DMS 273 treated with DMSO at 0.1 percent for 48 hours (cell line): ENCODE measurements at places on chromosomes 12 and 14.

- no peak for DNase-seq
These were observed 48.4 kb downstream of the CACNA2D4 start for GRCh38 chr12:1870086-1870485.

DNA sequence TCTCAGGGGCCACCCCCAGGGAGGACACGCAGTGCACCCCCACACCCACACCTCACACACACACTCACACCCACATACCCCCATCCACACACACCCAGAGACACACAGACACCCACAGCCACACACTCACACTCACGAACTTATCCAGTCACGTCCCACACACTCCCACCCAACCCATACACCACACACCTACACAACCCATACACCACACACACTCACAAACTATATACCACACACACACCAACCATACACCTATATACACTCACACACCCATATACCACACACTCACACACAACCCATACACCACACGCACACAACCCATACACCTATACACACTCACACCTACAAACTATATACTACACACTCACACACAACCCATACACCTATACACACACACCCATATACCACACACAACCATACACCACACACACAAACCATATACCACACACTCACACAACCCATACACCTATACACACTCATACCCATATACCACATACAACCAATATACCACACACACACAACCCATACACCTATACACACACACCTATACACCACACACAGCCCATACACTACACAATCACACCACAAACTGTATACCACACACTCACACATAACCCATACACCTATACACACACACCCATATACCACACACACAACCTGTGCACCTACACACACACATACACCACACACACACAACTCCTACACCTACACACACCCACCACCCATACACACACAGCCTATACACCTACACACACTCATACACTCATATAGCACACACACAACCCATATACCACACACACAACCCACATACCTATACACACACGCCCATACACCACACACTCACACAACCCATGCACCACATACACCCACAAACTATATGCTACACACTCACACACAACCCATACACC, 42.7 kb downstream of the TMEM121 start:
- DNase-seq = no peak

- no peak for DNase-seq
These were observed 121.2 kb downstream of the GPR135 start for GRCh38 chr14:59344016-59344415.

DNA sequence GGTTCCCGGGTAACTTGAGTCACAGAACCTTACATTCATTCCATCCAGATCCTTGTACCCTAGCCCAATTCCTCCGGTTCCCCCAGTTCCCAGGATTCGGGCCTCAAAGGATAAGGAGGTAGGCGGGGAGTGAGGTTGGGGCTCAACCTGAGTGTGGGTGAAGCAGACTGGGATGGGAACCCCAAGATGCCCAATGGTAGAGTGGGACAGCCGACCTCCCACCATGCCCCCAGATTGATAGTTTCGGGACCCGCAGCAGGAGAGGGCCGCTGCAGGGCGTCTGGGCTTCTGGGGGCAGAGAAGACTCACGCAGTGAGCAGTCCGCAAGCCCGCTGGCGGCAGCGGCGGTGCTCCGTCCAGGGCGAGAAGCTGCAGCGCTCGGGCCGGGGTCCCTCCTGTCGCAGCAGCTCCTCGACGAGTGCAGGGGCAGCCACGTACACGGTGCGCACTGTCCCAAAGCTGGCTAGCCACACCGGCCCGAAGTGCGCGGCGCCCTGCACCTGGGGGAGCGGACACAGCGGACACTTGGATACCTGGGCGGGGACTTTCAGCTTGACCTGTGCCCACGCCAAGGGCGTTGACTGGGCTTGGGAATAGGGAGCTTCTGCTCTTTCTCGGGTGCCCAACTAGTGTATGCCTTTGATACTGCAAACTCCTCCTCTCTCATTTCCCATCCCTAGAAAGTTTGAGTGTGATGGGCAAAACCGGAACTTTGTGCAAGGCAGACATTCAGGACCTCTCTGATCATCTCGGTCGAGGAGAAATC, 997 bp downstream of the CYP27B1 start:
- DNase-seq = no peak

DNA sequence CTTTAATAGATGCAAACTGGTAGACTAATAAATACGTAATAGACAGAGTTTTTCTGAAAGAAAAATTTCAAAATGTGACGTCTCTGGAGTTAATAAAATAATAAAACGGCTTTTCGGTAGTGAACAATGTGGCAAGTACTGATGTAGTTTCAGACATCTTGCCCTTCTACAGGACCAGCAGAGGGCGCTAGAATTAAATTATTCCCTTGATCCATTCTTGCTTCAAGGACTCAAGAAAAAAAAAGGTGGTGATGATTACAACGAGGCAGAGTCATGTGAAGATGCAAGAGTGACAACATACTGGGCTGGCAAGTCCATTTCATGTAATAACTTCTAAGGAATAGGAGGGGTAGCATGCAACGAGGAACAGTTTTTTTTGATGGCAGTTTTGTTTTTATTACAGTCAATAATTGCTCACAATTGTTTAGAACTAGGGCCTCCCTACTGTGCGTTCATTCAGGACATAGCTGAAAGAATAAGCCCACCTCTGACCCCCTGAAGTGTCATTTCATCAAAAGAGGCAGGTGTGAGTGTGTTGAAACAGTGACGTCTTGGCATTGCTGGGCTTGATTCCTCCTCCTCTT, 101.0 kb upstream of the GZMB start:
- peak; percentile 49 for DNase-seq

- no peak for DNase-seq
These were observed 49.0 kb downstream of the LIMA1 start for GRCh38 chr12:50234347-50234746.

GRCh38 chr12:82474181-82474797, 116.0 kb downstream of the METTL25 start:
- no peak for DNase-seq

- no peak for DNase-seq
These were observed 18.7 kb upstream of the CREBL2 start for GRCh38 chr12:12592930-12593329.

DNA sequence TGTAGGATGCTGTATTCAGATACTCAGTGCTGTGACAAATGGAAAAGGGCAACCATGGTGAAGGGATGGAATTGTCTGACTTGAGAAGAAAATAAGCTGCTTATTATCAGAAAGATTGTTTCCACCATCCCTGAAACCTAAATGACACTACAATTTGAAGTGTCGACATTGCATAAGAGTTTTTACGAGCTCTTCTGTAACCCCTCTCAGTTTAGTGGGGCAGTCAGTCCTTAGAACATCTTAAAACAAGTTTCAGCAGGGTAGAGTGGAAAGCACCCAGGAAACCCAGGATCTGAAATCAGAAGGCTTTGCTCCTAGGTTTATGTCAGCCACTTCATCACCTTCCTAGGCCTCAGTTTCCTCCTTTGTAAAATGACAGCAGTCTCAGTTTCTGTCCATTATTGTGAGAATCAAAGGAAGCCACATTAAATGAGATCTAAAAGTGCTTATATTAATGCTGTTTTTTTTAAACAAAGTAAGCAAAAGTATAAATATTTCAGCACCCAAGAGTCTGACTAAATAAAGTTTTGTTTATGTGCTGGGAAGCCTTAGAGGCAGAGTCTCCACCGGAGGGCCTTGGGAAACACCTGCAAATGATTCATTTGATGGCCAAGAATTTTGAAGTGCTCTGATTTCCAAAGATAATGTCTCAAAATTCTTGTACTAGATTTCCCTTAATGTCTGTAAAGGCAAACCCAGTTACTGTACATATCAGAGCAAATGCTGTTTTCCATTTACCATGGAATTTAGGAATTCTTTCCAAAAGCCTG, 1.8 kb downstream of the IFT43 start:
- DNase-seq = no peak

DNA sequence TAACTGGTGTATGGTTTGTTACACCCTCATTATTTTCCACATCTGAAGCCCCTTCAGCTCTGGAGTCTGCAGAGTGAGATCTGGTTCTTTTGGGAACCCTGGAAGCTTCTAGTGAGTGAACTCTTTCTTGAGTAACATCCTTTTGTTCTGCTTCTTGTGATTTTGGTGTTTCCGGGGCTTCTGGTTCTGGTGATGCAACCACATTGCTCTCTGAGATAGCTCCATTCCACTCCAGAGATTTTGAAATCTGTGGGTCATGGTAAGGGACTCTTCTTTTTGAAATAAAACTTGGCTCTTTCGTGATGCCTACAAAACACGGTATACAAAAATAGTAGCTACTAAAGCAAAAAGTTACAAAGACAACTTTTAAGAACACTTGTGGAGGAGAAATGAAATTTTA, 5.4 kb downstream of the MDM1 start:
- no peak for DNase-seq

DNA sequence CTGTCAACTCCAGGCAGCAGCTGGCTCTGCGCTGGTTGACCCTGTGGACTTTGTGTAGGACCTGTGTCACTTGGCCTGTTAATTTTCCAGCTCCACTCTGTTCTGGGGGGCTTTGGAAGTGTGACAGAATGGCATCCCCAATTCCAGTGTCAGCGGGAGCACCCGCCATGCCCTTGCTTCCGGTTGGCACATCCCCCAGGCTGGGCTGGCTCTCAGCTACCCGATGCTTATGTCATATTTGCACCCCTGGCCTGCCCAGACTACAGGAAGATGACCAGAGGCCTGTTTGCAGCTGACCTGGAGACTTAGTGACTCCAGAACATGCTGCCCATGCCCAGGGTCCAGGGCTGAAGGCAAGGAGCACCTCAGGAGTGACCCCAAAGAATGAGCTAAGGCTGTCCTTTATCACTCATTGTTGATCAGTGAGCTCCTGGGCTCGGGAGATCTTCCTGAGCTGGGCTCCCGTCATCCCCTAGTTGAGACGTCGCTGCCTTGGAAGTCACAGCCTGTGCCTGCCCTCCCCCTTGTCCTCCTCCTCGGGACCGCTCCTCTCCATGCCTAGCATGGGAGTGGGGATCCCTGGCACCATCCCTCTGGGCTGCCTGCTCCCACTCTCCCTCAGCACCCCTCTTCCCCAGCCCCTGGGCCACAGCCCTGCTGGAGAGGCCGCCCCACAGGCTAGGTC, 163.4 kb upstream of the RTL1 start:
- DNase-seq = no peak

- no peak for DNase-seq
These were observed 254.3 kb downstream of the MSRB3 start for GRCh38 chr12:65532764-65533163.

GRCh38 chr14:89927186-89927865, 27.2 kb downstream of the EFCAB11 start:
- DNase-seq = no peak

GRCh38 chr12:12705838-12706520, 10.0 kb upstream of the GPR19 start:
- DNase-seq = no peak

- no peak for DNase-seq
These were observed 1.5 kb downstream of the PLEKHA5 start for GRCh38 chr12:19131025-19131444.

DNA sequence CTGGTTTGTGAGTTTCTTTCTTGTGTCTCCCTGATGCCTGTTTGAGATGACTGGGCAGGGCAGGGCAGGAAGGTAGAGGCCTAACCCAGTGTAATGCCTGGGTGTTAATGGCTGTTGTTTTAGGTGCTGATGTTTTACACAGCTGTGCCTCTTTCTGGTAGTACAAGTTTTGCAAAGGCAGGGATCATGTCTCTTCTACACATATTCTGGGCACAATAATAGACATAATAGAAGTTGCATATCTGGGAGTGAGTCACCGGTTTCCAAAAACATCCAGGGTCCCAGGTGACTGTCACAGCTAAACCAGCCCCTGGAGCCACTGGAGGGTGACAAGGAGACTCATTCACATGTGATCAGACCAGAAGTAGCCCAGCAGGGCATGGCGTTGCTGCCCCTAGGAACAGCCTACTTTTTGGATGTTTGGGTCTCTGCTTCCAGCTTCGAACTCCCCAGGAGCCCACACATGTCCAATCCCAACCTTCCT, 18.1 kb downstream of the TPCN1 start:
- no peak for DNase-seq

GRCh38 chr12:42180990-42181596, 36.4 kb upstream of the GXYLT1 start:
- DNase-seq = no peak

- DNase-seq = no peak
These were observed 392.8 kb downstream of the RAD51B start for GRCh38 chr14:68212361-68212760.

DNA sequence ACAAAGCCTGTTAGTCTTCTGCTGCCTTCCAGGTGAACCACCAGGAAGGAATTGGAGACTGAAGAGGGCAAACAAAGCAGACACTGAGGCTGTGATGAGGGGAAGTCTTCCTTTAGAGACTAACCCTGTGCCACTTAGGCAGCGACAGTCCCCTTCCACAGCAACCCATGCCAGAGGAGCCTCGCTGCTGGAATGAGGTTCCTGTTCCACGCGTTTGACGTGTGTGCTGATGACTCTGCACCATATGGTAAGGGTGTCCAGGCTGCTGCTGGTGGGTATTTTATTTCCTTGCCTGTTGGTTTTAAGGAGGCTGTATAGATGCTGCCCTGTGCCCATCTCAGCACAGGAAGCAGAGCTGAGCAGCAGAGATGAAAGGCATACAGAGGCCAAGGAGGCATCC, 361.9 kb upstream of the FKBP4 start:
- no peak for DNase-seq

GRCh38 chr12:7101694-7102131, 7.3 kb downstream of the C1RL start:
- DNase-seq = no peak
